ENCODE measurements at places on chromosomes 4 and X.

DNA sequence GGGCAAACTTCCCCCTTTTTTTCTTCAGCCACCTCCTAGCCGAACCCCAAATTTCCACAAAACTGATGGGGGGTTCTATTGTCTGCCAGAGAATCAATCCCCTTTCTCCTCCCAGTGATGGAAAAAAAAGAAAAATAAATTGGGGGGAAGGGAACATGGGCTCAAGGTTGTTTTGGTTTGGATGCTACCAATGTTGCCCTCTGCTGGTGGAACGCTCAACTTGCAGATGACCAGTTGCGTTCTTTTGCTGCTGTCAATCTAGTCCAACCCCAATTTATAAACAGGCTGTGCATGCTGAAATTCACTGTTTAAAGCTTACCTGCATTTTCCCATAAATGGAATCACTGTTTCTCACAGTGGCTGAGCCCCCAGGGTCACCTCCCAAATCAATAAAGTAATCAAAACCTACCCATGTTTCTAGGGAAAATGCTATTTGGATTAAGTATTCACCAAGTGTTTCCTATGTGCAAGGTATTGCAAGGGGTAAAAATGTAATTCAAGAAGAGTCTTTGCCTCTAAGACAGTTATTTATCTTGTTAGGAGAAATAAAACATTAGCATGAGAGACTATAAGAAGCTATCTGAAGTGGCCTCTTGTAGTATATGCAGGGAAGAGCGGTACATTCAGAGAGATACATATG lies 116.7 kb upstream of the TMEM164 start:
- DNase-seq: no peak

DNA sequence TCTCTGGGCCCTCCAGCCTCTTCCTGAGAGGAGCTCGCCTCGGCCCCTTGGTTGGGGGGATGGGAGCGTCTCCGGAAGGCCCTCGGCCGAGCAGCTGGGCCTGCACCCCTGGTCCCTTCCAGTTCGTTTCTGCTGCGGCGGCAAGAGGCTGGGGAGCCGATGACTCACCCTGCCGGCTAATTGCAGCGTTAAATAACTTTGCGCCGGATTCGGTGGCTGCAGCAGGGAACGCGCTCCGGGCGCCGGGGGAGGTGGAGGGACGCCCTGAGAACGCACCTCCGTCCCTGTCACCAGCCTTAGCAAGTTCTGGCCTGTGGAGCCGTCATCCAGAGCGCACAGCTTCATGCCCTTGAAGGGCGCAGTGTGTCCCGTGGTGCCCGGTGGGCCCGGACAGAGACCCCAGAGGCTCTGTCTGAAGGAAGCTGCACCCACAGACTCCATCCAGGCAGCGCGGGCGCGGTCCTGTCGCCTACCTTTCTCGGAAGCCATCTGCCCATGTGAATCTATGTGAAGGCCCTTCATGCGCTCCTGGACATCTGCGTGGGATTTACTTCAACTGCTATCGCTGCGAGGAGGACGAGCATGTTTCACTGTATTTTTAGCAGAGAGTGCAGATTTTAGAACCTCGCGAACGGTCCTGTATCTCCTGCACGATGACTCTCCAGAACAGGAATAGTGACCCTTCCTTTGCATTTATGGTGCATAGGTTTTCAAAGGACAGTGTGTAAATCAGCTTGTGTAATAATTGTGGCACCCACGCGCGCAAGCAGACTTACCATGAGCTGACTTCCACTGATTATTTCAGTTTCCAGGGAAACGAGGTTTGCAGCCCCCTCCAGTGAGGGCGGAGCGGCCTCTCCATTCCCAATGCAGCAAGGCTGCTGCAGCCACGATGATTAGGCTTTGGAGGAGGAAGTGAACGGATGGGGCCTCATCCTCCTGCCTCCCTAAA lies 1.7 kb upstream of the TMEM271 start:
- no peak for DNase-seq

DNA sequence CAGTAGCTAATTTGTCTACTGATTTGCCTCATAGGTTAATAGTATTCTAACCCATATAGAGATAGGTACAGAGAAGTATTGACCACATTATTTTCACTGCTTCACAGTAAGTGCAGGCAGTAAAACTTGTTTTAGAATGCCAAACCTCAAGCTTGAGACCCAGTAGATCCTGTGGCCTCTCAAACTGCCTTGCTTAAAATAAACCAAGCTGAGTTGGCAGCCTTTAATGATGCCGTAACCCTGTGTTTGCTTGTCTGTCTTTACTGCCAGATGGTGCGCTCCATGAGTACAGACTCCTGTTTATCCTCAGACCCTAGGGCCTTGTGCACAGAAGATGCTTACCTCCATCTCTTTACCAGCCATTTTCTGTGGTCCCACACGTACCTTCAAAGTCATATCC lies 50.8 kb downstream of the ANXA3 start:
- no peak for DNase-seq

- no peak for DNase-seq
These were observed 110.0 kb downstream of the HS6ST2 start for GRCh38 chrX:132848296-132848970.

- DNase-seq: no peak
These were observed 50.1 kb upstream of the CDKN2AIP start for GRCh38 chr4:183394166-183394951.

GRCh38 chr4:77854431-77855111 lies 8.1 kb upstream of the MRPL1 start:
- no peak for DNase-seq

DNA sequence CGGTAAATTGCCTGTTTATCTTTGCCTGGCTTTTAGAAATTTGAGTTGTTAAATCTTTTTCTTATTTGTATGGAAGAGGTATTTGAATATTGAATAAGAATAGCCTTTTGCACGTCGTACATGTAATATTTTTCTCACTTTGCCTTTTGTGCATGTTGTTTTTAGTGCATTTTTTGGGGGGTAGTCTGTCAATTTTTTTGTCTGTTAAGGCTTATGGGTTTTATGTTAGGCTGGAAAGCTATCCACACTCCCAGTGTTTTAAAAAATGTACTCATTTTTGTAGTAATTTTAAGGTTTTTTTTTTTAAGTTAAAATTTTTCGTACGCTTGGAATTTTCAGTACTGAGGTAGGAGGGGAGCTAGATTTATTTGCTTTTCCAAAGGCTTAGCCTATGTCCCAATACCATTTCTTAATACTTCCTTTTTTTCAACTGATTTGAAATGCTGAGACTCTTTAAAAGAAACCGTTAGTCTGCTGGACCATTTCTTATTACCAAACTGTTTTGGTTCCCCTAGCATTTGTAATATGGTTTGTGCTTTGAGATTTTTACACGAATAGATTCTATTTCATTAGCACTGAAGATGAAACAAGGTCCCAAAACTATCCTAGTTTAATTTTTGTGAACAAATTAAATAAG lies 1.3 kb downstream of the HERC5 start:
- DNase-seq: no peak

DNA sequence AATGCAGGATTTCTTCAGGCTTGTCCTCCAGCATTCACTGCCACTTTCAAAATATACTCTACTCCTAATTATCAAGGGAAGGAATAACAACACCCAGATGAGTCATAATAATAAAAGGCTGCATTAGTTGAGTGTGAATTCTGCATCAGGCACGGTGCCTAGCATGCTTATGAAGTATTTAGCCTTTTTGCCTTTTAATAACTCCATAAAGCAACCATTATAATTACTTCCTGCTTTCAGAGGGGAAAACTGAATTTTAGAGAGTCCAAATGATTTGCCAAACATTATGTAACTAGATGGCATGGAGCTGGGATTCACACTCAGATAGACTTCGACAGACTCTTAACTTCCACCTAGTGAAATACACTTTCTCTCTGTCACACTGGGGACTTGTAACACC lies 2365.5 kb downstream of the PCDH7 start:
- no peak for DNase-seq

DNA sequence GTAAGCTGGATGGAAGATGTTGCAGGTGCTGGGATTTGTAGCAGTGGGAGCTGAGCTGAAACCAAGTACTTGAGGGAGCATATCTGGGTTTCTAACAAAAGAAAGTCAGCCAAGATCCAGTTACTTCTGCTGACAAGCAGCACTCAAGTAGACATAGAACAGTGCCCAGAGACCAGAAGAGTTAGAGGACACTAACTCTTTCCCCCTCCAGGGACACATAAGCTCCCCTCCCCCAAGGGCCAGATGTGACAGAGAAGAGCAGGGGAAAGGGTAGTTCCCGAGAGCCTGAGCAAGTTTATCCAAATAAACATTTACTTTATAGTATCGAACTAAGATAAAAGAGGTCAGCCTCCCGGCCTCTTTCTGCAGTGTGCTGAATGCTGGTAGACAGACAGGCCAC lies 12.2 kb downstream of the TRPC3 start:
- no peak for DNase-seq
